ENCODE measurements at places on chromosomes 11 and 22.
A peak's percentile ranks its signal among the peaks of the same experiment; 100 is the strongest.

DNA sequence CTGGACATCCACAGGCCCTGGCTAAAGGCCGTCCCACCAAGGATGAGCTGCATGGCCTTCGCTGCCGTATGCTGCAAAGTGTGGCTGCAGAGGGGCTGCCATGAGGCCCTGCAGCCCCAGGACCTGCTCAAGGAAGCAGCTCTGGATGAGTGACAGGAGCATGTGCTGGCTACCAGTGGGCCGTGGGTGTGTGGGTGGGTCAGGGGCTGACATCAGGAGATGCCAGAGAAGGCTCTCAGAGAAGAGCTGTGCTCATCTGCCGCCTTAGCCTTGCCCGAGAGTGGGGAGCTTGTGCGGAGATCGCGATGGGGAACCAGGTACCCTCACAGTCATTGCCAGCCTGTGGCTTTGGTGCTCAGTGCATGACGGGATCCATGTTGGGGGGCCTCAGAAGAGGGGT, 41.3 kb downstream of the SCUBE1 start:
- no peak for DNase-seq

DNA sequence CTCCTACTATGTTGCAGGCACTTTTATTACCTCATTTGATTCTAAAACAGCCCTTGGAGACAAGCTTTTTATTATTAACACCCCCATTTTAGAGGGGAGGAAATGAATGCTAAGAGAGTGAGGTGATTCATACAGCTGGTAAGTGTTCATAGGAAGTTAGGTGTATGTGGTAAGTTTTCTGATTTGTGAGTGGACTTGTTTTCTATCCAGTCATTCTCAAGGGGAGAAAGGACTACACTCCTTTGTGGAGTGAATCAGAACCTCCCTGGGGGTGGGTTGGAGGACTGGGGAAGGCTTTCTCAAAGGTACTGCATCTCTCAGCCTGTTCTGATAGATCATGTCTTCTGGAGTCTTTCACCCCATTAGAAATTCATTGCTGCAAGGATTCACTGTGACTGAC, 23.5 kb downstream of the PKNOX2 start:
- DNase-seq = no peak

- no peak for DNase-seq
These were observed 155.3 kb upstream of the RASSF10 start for GRCh38 chr11:12853652-12854296.

DNA sequence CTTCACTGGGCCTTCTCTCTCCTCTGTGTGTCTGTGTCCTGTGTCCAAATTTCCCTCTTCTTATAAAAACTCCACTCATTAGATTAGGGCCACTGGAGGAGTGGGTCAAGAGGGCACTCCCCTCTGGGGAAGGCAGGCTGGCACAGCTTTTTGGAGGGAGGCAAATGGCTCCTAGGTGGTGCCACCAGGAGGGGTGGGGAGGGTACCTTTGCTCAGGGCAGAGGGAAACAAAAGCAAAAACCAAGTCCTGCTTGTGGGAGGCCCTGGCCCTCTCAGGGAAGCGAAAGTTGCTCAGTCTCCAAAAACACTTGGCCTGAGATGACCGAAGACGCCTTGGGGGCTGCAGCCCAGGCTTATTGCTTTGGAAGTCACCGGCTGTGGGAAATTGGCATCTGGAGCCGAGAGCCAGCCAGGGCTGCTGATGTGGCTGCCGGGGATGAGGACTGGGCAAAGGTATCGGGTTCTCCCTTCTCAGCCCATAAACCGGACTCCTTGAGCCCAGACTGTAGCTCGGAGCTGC, 48.2 kb upstream of the ANO1 start:
- DNase-seq = no peak

DNA sequence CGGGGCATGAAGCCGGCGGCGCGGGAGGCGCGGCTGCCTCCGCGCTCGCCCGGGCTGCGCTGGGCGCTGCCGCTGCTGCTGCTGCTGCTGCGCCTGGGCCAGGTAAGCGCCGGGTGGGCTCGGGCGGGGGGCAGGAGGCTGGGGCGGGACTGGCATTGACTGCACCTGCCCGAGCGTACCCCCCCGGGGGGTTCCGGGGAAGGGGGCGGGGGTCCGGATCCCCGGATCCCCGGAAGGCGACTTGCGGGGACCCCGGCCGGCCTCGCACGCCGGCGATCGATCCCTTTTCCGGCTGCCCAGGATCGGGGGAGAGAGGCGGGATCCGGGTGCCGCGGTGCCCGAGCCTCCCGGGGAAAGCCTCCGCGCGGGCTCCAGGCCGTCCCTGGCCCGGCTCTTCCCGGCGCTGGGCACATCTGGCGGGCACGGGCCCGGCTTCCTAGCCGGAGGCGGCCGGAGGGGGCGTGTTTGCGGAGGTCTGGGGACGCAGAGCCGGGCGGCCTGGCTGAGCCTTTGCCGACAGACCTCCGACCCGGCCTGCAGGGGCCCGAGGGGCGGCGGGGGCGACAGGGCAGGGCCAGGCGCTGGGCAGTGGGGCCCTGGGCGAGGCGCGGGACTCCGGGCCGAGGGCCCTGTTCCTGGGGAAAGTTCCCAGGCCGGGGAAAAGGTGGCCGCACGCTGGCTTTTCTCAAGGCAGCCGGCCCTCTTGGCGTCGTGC, 705 bp downstream of the PTPRJ start:
- DNase-seq = peak; percentile 88

DNA sequence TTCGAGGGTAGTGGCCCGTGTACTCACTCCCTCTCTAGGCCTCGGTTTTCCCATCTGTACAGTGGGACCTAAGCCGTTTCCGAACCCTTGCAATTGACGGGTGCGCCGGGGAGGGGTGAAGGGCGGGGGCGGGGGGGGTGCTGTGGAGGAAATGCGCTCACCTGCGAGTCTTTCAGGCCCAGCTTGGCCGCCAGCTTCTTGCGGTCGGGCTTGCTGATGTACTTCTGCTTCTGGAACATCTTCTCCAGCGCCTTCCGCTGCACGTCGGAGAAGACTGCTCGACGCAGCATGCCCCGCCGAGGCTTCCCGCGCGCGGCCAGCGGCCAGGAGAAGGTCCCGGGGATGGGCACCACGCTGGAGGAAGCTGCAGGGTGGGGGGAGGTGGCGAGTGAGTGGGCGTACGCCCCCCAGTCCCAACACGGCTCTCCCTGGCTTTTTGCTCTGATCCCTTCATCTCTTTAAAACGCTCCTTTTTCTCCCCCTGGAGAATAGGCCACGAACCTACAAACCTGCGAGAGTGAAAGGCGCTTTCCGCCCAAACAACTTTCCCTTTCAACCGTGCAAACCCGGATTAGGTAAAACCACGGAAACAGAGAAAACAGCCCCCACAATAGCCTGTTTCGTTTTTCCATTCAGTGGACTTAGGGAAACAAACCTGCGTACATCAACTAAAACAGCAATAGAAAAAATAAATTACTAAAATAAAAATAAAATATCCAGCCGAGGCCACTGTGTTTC, 3.2 kb downstream of the DBX1 start:
- no peak for DNase-seq

- DNase-seq = no peak
These were observed 14.5 kb downstream of the ART5 start for GRCh38 chr11:3627291-3627690.

DNA sequence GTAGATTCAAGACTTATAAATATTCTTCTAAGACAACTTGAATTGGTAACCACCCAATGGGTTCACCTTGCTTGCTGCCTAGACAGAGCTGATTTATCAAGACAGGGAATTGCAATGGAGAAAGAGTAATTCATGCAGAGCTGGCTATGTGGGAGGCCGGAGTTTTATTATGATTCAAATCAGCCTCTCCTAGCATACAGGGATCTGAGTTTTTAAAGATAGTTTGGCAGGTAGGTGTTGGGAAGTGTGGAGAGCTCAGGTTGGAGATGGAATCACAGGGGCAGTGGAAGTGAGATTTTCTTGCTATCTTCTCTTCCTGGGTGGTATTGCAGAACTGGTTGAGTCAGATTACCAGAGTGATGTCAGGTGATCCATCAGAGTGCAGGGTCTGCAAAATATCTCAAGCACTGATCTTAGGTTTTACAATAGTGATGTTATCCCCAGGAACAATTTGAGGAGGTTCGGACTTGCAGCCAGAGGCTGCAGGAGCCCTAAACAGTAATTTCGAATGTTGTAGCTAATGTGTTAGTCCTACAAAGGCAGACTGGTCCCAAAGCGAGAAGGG, 1448.6 kb upstream of the RAG2 start:
- DNase-seq = peak; percentile 8

GRCh38 chr22:31082606-31083376, 1.7 kb downstream of the SMTN start:
- peak; percentile 81 for DNase-seq

GRCh38 chr11:119745776-119746535, 17.0 kb upstream of the NECTIN1 start:
- DNase-seq = no peak
